ENCODE measurements at places on chromosomes 4 and X.

DNA sequence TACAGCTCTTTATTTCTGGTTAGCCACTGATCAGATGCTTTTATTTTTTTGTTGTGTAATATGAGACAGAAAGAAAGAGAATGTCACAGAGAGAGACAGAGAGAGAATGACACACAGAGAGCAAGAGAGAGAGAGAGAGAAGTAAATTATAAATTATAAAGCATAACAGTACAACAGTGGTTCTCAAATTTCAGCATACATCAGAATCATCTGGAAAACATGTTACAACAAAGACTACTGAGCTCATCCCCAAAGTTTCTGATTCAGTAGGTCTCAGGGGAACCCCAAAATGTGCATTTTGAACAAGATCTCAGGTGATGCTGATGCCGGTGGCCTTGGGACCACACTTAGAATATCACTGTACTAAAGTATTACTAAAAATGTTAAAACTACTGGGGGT, 245.8 kb upstream of the DIAPH2 start:
- no peak for DNase-seq

DNA sequence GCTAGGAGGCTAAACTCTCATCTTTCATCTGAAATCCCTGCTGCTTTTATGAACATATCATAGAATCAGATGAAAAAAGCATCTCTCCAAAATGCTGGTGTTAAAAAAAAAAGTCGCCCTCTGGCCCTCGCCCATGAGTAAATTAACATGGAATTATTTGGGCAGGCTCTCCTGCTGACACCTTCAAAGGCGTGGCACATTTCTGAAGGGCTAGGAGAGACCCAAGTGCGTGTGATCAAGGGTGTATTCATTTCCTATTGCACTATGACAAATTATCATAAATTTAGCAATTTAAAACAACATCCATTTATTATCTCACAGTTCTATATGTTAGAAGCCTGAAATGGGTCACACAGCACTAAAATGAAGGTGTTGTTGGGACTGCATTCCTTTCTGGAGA, 5.1 kb downstream of the ANXA3 start:
- DNase-seq: no peak

DNA sequence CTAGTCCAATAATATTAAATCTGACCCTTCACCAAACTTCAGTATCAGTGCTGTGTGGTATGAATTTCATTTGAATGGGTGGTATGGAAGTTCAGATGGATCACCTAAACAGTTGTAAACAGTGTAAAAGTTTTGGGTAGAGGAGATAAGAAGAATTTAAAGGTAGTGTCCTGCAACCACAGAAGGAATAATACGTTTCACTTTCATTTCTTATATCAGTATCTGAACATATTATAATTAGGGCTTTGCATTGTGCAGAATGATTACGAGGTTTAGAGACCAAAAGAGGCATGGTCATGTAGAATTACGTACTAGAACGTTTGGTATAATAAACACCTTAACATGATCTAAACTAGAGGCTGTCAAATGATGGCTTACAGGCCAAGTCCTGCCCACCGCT, 116.1 kb downstream of the PDLIM5 start:
- no peak for DNase-seq

GRCh38 chr4:165079476-165079875, 25.8 kb downstream of the TRIM75 start:
- no peak for DNase-seq

- no peak for DNase-seq
Measured at GRCh38 chrX:28585767-28586166, 1.5 kb upstream of the IL1RAPL1 start.

DNA sequence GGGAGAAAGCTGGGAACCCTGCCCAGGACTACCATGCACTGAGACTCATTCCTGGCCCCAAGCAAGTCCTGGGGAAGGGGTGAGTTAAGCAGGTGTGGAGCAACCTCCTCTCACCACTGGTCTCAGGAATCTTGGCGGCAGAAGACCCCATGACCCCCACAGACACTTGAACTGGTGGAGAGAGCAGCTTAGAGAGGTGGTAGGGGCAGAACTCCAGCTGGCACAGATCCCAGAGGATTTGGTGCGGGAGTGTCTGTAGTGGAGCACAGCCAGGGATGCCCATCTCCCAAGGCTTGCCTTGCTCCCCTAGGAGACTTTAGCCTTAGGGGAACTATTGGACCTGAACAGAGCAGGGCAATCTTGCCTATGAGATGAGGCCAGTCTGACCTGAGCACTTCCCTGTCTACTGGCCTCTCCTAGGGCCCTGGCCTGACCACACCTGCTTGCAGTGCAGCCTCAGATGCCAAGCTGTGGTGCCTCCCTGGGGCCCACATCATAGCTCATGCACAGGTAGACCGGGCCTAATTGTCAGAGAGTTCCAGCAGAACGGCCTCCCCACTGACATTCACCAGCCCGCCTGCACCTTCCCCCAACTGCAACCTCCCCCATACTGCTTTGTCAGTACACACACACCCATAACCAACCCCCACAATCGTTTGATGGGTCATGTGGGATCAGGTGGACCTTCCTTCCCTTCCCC, 78.0 kb downstream of the NAA11 start:
- DNase-seq: no peak

GRCh38 chrX:37686996-37687395, 1.4 kb downstream of the XK start:
- no peak for DNase-seq

DNA sequence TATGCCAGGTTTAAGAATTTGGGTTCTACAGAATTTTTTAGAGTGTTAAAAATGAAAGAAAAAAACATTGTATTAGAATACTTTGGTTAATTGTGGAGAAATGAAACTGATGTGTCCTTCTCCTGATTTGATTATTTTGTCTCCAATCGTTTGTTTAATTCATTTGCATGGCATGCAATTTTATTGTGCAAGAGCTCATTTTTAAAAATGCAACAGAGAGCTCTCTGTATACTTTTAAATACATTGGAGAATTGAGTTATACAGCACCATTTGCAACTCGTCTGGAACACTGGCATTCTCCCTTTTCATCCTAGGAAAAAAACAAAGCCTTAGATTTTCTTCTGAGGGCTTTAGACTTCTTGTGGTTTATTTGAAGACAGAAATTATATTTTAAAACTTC, 689 bp downstream of the EXOC1L start:
- no peak for DNase-seq

DNA sequence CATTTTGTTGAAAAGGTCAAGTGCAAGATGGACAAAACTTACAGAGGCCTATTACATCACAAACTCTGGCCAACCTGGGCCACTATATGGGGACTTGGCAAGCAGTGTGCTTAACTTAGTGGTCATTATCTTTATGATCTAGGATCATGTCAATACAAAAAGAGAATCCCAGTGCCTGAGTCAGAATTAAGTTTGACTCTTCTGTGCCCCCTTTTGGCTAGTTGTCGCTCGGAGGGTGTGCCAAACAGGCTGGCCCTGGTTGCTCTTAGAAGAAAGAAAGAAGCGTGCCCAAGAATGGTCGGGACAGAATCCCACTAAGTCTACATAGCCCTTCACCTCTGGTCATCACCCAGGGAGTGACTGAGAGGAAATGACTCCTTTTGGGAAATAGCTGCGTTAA, 100.1 kb downstream of the EIF4E start:
- DNase-seq: peak; percentile 2

DNA sequence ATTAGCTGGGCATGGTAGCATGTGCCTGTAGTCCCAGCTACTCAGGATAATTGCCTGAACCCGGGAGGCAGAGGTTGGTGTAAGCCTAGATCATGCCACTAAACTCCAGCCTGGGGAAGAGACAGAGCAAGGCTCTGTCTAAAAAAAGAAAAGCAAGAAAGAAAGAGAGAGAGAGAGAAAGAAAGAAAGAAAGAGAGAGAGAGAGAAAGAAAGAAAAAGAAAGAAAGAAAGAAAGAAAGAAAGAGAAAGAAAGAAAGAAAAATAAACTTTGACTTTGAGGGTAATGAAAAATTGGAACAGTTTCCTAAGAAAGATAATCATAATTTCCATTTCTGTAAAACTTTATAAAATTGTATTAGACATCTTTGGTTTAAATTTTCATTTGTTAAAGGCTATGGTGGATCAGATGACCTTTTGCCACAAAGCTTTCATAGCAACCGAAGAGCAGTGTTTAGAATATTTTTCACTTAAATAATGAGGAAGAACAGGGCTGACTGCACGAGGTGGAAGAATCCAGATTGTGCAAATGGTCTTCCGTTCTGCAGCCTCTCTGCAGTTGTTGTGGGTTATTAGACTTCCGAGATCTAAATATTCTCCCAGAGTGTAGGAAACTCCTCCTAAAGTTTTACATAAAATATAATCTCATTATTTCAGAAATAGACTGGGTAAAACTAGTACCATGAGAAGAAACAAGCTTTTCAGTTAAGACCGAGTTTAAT, 55.9 kb downstream of the RBM47 start:
- DNase-seq: no peak

DNA sequence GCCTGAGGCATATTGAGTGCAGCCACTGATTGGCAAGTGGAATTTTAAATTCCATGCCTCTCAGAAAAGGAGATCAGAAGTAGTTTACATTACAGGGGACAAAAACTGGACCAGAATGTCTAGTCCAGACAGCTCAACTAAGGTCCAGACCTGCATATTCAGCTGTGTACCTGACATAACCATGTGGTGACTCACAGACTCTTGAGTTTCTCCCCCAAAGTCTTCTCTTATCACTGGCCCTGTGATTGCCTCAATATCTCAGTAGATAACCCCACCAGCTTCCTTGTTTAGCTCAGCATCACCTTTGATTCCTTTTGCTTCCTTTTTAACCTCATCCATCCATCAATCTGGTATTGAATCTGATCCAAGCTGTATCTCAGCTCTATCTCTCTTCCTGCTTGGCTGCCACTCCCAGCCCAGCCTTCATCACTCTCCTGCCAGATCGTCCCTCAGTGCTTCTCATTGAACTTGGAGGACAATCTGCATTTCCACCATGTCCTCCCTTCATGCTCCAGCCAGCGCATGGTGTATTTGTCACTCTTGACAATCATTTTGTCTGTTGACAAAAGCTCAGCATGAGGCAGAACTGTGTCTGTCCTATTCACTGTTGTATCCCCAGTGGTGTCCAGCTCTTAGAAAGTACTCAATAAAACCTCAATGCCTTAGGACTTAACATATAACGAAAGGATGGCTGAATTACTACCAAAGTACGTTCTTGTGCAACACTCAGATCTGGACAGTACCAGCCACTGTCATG, 27.8 kb upstream of the SLC2A9 start:
- DNase-seq: no peak

DNA sequence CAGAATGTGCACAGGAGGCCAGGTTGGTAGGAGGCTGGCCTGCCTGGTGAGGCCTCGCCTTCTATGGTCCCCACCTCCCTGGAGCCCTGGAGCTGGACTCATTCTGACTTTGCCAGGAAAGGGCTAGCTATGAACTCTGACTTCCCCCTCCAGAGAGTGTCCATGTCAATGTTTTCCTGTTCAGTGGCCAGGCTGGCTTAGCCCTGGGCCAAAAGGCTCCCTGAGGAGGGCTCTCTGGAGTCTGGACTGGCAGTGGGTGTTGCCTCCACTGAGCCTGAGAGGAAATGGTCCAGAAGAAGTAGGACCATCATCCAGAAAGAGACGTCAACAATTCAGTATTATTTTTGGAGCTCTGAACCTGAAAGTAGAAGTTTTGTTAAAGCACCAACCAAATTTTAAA, 178.7 kb downstream of the CHIC2 start:
- DNase-seq: no peak

GRCh38 chr4:53480909-53481308, 103.5 kb downstream of the FIP1L1 start:
- DNase-seq: no peak

DNA sequence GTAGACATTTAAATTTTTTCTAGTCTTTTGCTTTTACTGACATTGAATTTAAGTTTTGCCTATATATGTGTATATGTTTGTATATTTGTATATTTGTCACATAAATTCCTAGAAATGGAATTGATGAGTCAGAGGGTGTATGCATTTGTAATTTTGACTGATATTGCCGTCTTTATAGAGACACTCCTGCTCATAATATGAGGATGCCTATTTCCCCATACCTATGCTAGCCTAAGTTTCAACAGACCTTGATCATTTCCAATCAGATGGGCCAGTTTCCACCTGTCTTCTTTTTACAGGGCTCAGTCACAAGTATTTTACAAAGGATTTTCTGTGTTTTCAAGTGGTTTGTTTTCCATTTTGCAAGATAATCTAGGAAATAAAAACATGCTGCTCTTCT, 10.8 kb downstream of the PDLIM5 start:
- DNase-seq: no peak

GRCh38 chr4:7691982-7692381, 247.7 kb downstream of the AFAP1 start:
- DNase-seq: no peak

DNA sequence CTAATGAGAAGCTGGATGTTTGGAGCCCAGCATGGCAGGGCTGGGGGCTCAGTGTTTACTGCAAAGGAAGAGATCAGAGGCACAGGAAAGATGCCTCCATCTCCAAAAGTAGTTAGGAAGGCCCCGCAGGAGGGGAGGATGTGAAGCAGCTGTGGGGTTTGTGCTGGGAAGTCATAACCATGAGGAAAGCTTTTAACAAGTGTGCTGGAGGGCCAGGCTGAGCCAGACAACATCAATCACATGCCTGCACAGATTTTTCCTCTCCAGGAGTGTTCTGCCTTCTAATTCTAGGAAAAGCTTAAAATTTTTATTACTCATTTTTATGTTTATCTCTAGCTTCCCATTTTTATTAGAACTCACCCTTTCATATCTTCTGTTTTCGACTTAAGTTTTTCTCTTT, 65.4 kb downstream of the GPR82 start:
- DNase-seq: no peak

DNA sequence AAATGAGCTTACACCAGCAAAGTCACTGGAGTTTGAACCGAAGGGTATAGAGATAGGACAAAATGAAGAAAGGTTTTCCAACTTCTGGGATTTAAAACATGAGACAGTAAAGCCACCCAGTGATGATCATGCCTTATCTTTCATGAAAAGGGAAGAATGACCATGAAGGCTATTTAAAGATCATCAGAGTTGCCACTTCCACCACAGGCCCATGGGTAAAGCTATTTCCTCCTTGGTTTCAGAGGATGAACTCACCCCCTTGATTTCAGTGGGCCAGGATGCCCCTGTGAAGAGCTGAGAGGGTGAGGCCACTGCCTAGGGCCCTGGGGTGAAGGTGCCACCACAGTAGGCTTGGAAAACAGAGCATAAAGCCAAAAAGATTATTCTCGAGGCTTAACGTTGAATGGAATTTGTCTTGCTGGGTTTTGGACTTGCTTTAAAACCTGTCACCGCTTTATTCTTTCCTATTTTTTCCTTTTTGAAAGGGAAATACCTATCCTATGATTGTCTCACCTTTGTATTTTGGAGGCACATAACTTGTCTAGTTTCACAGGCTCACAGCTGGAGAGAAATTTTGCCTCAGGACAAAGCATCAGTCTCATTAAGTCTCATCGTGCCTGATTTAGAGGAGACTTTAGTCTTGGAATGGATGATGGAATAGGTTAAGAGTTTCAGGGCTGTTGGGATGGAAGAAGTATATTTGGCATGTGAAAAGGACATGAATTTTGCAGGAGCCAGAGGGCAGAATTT, 254.0 kb downstream of the SNCA start:
- no peak for DNase-seq

- DNase-seq: no peak
Measured at GRCh38 chr4:37864786-37865185, 26.1 kb upstream of the TBC1D1 start.

Data from stimulated activated CD4-positive, alpha-beta T cell treated with anti-CD3 and anti-CD28 coated beads, TNF-alpha, amount 100 ng/mL, for 1 hour (primary cell).